ENCODE measurements at places on chromosomes 5 and 9.

DNA sequence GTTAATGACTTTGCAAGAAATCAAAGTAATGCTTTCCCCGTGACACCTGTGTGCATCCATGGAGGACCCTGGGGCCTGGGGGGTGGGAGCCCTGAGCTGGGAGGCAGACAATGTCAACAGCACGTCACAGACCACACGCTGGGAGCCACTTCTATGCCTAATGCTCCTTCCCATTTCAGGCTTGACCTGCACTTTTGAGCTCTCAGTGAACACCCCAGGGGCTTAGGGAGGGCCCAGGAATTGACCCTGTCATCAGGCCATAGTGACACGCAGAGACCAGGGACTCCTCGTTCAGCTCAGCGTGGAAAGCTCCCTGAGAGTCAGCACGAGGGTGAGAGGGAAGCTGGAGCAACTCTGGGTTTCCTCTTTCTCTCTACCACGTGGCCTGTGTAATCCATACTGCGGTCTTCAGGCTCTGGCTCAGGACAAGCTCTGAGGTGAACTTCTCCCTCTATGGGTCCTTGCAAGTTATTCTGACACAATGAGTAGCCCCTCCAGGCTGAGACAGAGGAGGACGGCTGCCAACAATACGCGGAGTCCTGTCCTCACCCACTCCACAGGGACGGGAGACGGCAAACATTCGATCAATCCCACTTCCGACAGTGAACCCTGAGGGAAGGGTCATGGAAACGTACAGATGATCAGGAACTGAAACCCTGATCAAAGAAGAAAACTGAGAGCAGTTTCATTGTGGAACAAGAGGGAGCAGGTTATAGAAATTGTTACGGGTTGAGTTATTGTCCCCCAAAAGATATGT is 130.8 kb upstream of the IRX4 start:
- DNase-seq, result no peak

GRCh38 chr5:96565582-96566265 is 96.5 kb upstream of the CAST start:
- peak; percentile 45 for DNase-seq

DNA sequence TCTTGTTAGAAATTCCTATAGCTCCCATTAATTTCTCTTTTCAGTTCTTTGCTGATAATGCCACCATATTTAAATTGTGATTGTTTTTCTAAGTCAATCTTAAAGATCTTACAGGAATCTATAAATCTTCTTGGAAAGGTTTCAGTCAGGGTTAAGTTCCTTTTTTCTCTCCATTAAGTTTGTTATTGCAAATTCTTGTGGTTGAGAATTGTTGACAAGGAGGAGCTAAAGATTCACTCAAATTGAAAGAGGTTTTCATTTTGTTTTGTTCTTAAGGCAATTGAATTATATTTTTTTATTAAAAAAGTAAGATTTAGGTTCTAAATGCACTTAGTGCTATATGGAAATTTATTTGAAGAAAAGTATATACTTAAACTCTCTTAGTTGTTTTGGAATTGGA is 213.4 kb downstream of the PRR16 start:
- DNase-seq, result no peak

DNA sequence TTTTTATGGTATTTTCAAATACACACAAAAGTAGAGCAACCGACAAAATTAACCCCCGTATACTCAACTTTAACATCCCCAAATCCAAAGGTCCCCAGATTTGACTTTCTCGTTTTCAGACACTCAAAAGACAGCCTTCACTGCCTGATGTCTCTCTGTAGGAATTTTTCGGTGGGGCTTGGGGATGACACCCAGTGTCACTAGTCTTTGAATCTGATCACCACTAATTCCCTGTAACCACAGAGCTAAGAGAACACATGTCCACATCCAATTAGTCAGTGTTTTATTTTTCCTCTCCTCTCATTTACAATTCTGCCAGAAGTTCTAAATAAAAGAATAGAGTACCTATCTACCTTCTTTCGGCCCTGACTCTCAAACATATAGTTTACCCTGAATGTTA is 324.6 kb downstream of the ARL15 start:
- DNase-seq, result no peak

DNA sequence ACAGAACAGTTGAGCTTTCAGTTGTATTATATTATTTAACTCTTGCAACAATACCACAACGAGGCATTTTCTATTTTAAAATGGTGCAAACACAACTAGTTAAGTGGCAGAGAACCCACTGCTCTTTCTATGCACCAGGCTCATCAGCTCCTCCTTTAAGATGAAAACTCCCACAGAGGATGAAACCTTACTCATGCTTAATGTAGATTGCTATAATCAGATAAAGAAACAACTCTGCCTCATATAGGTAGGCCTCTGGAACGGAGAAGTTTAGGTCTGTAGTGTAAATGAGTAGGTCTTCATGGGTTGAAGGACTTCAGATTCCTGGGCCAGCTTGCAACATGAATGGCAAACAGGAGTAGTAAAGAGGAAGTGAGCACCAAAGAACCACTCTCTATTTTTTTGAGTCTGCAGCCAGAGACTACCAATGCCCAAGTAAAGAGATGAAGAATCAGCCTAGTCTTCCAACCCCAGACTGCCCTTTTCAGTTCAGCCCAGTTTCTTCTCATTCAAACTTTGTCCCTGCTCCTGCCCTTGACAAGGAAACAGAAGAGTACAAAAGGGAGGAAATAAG is 33.9 kb downstream of the HACD4 start:
- no peak for DNase-seq

- no peak for DNase-seq
Observed at GRCh38 chr9:98303633-98304125, 48.2 kb upstream of the TBC1D2 start.

- no peak for DNase-seq
Observed at GRCh38 chr9:94057918-94058317, 26.3 kb upstream of the PTPDC1 start.

DNA sequence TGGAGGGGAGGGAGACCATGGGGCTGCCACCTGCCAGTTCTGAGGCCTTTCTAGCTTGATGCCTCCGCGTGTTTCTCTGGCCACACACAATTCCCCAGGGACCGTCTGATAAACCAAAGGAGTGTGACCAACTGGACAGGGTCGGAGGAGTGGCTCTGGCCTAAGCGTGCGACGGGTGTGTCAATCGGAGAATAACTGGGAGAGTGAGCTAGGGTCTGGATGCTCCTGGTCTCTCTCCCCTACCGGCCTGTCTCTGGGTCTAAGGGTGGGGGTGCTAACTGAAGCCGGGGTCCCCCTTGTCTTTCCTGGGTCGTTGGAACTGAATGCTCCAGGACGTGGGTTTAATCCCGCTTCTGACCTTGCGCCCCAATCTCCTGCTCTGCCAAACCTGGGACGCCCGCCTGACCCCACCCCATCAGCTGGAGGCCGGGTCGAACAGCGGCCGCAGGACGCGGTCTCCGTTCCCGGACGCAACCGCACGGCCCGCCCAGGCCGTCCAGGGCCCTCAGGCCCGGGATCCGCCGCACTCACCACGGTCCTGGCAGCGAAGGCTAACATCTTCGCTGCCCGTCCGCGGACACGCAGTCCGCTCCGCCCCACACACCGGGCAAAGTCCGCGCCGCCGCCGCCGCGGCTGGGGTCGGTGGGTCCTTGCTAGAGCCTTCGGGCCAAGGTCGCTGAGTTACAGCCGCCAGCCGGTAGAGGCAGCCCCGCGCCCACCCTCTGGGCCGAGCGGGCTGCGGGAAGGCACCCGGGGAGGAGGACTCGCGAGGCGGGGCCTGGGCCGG is 447 bp downstream of the CRAT start:
- no peak for DNase-seq

DNA sequence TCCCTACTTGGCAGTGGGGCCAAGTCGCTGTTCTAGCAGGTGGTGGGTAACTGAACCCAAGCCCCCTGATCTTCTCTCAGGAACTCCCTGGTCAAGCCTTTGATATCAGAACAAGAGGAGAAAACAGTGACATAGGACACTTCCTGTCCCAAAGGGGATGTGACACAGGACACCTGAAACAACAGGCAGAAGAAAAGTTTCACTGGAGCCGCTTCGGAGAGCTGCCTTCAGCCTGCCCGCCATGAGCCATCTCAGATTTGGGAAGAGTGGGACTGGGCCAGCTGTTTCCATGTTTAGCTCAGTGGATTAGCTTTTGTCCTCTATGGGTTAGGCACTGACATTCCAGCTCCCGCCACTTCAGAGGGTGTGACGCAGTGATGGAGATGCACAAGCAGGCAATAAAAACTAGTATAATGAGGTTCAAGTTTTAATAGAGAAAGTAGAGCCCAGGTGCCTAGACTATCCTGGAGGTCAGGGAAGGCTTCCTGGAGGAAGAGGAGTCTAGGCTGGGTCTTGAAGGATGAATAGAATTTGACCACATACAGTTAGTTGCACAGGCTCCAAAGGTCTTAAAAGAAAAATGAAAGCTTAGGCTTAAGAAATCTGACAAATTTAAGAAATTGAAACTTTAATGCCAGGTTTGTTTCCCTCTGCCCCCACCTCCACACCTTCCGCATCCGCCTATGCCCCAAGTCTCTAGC is 104.1 kb upstream of the SPRY4 start:
- DNase-seq, result no peak

GRCh38 chr5:172553167-172553566 is 87.9 kb upstream of the NEURL1B start:
- no peak for DNase-seq

- DNase-seq, result no peak
Observed at GRCh38 chr9:37575511-37575914, 667 bp downstream of the FBXO10 start.

GRCh38 chr5:96896276-96896675 is 20.0 kb downstream of the ERAP2 start:
- no peak for DNase-seq

GRCh38 chr9:112051812-112052211 is 123.3 kb downstream of the SUSD1 start:
- no peak for DNase-seq

GRCh38 chr9:134325813-134326723 is at the start of gene RXRA:
Gene RXRA (plus strand): TSS chr9:134326455. CDS start chr9:134326632, 177 bp downstream.
- no peak for DNase-seq

DNA sequence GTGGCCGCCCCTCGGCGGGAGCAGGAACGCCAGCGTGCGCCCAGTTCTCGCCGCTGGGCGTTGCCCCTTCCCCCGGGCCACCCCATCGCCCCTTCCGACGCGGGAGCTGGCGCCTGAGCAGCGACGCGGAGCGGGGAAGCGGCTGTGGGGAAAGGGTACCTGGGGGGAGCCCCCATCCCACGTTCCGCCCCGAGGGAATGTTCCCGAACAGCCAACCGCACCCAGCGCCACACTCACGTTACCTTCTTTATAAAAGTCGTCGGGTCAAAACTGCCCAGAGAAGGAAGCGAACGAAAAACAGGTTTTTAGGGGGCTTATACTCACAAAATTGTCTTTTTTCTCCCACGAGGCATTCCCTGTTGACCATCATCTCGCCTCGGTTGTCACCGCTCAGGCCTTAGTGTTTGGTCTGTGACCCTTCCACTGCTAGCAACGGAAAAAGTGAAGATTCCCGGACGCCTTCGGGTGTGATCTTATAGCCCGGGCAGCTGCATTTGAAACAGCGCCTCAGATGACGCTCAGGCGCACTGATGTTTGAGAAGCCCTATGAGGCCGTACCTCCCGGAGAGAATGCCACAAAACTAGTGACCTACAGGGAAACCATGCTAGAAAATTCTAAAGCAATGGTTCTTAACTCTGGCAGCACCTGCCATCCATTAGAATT is 475 bp upstream of the GOLM1 start:
- DNase-seq, result peak; percentile 27

GRCh38 chr5:40045429-40045828 is 620.6 kb upstream of the DAB2 start:
- DNase-seq, result no peak

DNA sequence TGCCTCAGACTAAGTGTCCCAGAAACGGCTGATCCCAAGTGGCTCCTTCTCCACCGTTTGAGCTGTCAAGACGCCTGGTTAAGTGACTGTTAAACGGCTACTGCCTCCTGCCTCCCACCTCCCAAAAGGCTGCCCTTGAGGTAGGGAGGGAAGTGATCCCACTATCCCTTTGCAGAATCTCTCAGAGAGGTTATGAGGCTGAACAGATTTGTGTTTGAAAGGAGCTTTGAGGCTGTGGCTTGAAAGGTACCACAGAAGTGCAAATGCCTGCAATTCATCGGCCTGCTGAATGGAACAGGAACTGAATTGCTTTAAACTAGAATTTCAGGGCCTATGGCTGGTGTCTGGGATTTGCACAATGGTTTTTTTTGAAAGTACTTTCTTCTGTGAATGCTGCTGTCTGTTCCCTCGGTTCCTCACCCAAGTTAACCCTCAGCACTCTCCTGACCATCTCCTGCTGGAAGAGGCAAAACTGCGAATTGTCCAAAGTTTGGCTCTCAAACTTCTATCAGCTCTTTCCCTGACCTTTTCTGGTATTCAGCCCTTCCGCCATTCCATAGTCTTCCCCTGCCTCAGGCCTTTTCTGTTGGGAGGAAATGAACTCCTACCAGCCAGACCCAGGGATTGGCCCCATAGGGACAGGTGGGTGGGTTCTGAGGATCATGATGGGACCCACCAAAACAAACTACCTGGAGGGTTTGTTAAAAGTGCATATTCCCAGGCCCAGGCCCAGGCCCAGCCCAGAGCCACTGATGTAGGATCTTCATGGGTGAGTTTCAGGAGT is 453.3 kb downstream of the KDM4C start:
- no peak for DNase-seq

GRCh38 chr5:93574491-93575305 is 6.3 kb downstream of the NR2F1-AS1 start:
- no peak for DNase-seq

GRCh38 chr9:73451003-73451402 is 299.3 kb downstream of the ANXA1 start:
- DNase-seq, result no peak

DNA sequence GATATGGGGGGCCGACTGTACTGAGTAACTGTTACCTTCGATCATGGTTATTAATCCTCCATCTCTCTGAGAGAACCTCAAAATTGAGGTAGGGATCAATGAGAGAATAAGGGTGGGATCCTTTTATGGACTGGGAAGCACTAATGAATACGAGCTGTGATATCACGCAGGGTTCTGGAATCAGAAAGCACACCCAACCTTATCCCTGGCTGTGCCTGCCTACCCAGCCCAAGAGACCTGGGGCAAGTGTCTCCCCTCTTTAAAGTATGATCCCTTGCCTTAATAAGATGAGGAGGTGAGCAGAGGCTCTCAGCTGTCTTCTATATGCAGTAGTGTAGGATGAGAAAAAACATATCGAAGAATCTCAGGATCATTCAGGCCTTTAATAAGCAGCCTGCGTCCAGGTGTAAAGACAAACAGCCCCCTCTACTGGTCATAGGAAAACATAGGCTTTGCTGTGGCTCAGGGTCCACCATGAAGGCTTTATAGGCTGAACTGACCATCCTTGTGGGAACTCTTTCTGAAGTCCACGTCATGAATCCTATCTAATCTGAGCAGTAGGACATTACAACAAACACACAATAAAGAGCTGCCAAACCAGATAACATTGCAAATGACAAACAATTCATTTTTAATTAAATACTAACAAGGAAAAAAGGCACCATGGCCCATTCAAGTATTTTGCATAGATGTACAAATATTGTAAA is 16.8 kb downstream of the NIPAL4 start:
- peak; percentile 56 for DNase-seq

DNA sequence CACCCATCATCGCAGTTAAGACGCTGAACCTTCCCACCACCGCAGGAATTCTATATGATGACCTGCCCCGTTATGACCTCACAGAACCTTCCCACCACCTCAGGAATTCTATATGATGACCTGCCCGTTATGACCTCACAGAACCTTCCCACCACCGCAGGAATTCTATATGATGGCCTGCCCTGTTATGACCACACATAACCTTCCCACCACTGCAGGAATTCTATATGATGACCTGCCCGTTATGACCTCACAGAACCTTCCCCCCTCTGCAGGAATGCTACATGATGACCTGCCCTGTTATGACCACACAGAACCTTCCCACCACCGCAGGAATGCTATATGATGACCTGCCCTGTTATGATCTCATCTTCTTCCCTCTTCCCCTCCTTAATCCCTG is 64.3 kb downstream of the IRX1 start:
- no peak for DNase-seq

- DNase-seq, result no peak
Observed at GRCh38 chr9:123109540-123110279, 76.2 kb downstream of the GPR21 start.

Measured in HFF-Myc (cell line).